ENCODE measurements at places on chromosomes 12 and 14.

DNA sequence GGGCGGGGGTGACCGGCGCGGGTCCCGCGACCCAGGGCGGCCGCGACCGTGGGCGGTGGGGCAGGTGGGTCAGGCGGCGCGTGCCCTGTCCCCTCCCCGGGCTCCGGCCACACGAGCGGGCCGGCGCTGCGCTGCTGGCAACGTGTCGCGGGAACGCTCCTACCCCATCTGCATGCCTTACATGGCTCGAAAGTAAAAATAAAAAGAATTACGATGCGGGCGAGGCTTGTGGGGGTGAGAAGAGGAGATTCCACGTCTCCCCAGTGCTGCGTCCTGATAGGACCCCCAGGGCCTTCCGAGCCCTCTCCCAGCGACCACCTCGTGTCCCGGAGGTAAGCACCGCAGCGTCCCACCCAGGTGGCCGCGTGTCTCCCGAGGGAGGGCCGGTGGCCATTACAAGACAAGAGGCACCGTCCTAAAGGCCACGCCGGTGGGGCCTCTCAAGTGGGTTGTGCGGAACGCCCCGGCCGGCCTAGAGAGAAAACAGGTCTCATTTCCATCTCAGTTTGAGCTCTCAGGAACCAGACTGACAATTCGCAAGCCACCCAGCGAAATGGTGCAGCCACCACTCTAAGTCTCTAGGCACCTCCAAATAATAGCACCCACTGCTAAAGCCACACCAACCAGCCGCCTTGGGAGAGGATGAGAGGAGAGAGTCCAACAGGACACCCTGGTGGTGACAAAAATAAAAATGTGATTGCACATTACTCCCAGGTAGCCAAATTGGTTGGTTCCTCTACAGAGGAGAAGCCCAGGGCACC lies 612 bp upstream of the FOXN3 start:
- DNase-seq = peak; percentile 55

DNA sequence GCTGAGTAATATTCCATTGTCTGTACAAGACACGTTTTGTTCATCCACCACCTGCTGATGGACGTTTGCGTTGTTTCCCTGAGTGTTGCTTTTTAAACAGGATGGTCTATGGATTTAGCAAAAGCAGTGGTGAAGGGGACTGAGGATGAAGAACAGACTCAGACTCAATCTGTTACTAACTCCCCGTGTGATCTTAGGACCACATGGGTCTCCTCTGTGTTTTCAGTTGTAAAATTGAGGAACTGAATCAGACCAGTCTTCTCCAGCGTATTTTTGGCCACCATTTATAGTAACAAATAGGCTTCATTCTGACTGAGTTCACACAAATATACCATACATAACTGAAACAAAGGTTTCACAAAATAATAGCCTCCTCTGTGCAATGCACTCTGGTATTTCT lies 85.6 kb downstream of the FOXN3 start:
- DNase-seq = no peak

- no peak for DNase-seq
Observed at GRCh38 chr14:22226381-22226780, 362.6 kb downstream of the DAD1 start.

- DNase-seq = peak; percentile 78
Observed at GRCh38 chr12:53221203-53222080, 10.6 kb downstream of the RARG start.

GRCh38 chr12:57477710-57478681 lies 1.7 kb downstream of the ARHGAP9 start:
- no peak for DNase-seq

DNA sequence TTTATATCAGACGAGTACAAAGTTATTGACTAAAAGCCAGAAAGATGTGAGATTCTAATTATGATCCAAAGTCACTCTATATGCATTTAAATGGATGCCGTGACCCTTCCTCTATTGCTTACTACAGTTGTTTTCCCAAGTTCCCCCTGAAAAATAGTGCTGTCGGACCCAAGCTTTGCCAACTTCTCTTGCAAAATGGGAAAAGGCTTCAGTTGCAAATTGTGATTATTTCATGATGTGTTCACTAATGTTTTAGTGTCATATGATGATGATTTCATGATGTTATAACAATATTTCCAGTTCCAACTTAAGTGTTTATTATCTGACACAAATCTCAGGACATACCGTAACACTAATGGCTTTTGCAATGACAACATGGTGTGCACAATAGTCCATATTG lies 534.6 kb upstream of the ATP2B1 start:
- DNase-seq = no peak

DNA sequence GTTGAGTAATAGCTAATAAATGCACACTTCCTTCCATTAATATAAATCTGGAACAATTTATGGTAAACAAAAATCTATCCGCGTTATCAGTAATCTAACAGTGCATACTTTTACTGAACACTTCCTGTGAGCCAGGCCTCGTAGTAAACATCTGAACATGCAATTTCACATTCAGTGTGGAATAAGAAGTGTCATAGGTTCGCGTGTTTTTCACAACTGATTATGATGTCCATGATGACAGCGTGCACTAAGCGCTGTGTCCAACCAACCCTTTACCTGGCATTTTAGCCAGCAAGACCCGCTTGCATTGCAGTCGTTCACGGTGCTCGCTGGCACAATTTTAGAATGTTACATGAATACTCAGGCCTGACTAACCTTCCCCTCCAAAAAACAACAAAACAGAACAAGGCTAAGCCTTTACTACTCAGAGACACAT lies 2.1 kb downstream of the PNMA1 start:
- no peak for DNase-seq

GRCh38 chr14:21978184-21978998 lies 304.8 kb upstream of the OR4E1 start:
- peak; percentile 66 for DNase-seq

- no peak for DNase-seq
Observed at GRCh38 chr14:76022991-76023390, 37.4 kb downstream of the IFT43 start.

DNA sequence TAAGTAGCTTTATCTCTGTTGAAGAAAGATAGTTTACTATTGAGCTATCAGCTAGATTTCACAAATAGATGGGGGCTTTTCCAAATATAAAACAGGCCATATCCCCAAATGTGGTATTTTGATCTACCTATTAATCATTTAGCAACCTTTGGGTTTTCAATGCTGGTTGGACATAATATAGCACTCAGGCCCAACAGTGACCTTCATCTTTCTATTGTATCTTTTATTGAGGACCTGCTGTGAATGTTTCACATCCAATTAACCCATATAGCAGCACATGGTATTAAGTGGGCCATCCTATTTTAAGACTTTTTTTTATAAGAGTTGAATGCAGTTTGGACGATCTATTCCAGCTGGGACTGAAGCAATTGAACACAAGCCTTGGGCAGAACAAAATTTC lies 10.0 kb upstream of the NR1H4 start:
- DNase-seq = no peak

GRCh38 chr14:79638672-79639266 lies 572.5 kb downstream of the DIO2 start:
- no peak for DNase-seq

DNA sequence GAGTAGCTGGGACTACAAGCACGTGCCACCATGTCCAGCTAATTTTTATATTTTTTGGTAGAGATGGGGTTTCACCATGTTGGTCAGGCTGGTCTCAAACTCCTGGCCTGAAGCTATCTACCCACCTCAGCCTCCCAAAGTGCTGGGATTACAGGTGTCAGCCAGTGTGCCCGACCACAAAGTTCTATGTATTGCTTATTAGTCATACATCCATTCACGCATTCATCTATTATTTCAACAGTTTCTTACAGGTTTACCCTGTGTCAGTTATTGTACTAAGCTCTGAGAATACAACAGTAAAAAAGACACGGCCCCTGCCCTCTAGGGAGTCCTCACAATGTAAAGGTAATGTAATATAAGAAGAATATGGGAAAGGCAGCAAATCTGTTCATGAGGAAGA lies 188.9 kb upstream of the BTG1 start:
- no peak for DNase-seq

DNA sequence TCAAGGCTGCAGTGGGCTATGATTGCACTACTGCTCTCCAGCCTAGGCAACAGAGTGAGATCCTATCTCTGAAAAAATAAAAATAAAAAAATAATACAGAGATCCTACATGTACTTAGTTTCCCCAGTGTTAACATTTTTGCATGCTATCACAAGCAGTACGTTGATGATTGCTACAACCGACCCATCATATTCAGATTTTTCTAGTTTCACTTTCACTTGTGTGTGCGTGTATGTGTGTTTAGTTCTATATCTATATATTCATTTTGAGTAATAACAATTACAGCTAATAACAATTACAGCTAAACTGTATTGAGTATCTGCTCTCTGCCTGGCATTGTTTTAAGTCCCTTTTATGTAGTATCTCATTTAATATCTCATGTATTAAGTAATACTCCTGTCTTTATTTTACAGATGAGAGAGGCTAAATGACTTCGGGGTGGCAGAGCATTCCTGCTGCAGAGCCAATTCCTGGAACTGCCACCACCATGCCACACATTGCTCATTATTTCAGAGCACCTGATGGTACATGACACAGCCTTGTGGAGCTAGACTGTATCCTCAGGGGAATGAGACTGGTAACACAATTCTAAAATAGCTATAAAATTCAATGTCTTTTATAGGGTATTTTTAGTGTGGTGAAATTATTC lies 153.1 kb downstream of the BCAT1 start:
- no peak for DNase-seq

DNA sequence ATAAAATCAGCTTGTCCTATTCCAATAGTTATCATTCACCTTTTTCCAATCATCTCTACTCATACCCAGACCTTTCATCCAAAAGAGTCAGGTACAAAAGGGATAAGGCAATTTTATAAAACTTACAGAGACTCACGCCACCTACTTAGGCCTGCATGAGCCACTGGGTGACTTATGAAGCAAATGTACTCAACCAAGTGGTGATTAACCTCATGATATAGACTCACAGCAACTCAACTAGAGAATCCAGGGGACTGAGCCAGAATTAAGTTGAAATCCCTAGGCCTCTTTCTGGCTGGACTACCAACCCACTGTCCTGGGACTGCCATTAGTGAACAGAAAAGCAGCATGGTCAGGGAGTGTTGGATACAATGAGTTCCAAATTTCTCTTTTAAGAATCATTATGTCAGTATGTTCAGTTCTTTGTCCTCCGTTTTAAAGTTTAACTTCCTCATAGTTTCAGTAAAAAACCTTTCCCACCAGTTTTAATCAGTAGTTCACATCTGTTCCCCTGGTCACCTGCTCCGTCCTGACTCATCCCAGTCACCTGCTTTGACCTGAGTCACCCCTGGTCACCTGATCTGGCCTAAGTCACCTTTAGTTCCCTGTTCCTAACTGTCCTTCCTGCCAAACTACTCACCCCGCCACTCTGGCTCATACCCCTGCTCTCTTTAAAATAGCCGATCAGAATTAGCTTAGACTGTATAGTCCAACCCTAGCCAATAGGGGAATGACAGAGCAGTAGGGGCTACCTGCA lies 36.8 kb downstream of the SPTSSA start:
- no peak for DNase-seq

DNA sequence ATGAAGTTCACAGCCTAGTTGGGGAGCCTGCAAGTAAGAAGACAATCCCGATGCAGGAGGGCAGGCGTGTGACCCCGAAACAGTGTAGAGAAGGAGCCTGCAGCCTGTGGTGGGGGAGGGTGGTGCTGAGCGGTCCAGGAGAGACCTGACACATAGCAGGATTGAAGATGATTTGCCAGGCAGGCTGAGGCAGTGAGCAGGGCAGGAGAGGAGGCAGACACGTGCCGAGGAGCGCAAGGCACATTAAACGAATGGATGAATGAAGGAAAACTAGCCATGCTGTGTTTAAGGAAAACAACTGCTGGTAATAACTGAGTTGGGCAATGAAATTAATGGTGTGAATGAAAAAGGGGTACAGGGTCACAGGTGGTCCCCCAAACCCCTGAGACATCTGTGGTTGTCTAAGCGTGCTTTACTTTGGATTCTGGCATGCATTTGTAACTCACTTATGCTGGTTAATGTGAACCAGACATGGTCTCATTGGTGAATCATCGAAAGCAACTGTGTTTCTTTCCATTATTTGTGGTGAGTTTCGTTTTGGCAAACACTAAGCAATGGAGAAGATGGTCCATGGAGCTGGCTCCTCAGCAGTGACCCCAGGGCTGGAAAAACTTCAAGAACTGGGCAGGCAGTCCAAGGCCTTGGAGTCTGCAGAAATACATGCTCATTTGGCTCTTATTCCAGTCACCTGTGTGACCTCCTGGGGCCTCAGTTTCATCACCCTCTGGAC lies 96.9 kb upstream of the EVL start:
- no peak for DNase-seq

- DNase-seq = no peak
Observed at GRCh38 chr12:39011166-39011565, 105.8 kb upstream of the CPNE8 start.

GRCh38 chr12:110702081-110702480 lies 13.2 kb upstream of the HVCN1 start:
- DNase-seq = no peak

DNA sequence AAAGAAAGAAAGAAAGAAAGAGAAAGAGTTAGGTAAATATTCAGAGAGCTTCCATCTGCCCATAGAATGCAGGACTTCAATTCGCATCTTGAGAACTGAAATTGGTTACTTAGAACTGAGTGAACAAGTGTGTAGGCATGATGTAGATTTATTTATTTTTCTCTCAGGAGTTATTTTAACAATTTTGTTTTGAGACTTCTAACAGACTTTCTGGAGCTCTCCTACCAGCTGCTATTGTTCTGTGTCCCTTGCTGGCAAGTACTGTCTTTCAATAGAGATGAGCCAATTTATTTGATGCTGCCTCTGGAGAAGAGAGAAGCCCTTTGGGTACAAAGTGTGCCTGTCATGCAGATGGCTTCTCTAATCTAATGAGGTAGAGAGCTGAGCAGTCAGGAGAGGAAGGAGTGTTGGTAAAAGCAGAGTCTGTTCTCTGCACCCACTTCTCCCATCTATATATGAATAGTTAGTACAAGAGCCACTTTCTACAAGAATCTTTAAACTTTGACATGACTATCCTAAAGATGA lies 67.0 kb downstream of the SYT1 start:
- DNase-seq = no peak

DNA sequence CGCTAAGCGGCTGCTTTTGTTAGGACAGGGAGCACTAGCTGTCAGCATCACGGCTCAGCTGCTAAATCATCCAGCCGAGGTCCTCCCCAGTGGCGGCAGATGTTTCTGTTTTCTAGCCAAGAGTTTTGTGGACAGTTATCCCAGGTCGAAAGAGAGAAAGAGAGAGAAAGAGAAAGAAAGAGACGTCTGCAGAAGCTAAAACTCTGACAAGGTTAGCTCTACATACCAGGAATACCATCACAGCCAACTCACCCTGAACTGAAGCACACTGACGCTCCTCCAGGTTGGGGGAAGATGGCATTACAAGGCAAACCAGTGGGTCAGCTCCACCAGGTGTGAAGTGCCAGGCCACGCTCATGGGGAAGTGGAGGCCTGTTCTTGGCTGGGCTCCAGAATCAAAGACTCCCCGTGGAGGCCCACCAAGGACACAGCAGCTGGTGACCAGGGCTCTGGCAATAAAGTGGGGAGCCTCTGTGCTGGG lies 64.9 kb upstream of the DICER1 start:
- DNase-seq = no peak

DNA sequence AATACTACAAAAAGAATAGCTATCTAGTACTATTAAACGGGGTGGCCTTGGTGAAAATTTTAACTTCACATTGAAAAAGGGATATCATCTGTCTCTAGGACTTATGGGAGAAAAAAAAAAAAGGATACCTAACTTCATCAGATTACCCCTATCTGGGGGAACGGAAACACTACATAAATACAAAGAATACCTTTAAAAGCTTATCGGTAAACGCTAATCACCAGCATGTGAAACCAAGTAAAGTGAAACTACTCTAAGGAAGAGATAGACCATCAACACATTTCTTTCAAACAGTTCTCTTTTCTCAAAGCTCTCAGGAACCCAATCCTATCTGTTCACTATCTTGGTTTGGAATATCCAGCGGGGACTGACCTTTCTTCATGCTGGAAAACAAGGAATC lies 3.5 kb downstream of the KICS2 start:
- no peak for DNase-seq
